ENCODE measurements at places on chromosomes 4 and X. TPM values are rescaled to one million over a fixed set of nuclear protein-coding genes. Genes with fewer than 3 reads are reported as not detected.

CLGN gene
- total RNA-seq, result 2.9 TPM

REPS2 gene
- total RNA-seq, result 18.4 TPM

RAI2 gene
- 19.9 TPM for total RNA-seq

GABRE gene
- 18.1 TPM for total RNA-seq

TMPRSS11D gene
- not detected for total RNA-seq
